ENCODE measurements at places on chromosomes 2 and 18.

DNA sequence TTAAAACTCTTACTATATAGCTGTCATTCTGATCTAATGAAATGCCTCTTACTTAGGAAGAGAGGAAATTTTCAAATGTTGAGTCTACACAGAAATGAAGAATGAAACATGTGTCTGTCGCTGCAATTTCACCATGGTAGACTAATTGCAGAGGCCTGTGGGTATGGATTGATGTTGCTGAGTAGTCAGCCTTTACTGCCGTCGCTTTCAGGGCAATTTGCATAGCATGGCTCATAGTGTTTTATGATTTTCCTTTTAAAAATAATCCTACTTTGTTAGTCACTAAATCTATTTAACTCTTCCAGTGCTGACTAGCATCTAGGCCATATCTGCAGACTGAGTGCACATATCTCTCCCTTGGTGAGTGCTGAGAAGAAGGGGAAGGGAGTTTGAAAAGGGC is 819.2 kb downstream of the SATB2 start:
- no peak for DNase-seq

DNA sequence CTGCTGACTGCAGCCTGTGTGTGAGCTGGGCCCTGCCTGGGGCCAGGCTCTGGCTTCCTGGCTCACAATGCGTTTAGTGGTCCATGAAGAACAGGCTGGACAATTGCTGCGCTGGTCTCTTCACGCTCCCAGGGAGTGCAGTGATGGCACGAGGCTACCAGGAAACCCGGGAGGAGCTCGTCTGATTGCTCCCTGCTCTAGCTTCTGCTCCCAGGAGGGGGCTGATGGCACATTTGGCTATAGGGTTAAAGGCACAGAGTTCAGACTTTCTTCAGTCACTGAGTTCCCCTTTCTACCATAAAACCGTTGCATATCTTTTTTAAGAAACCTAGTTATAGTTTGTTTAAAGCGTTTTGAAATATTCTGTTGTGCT is 60.1 kb downstream of the KCNF1 start:
- no peak for DNase-seq

DNA sequence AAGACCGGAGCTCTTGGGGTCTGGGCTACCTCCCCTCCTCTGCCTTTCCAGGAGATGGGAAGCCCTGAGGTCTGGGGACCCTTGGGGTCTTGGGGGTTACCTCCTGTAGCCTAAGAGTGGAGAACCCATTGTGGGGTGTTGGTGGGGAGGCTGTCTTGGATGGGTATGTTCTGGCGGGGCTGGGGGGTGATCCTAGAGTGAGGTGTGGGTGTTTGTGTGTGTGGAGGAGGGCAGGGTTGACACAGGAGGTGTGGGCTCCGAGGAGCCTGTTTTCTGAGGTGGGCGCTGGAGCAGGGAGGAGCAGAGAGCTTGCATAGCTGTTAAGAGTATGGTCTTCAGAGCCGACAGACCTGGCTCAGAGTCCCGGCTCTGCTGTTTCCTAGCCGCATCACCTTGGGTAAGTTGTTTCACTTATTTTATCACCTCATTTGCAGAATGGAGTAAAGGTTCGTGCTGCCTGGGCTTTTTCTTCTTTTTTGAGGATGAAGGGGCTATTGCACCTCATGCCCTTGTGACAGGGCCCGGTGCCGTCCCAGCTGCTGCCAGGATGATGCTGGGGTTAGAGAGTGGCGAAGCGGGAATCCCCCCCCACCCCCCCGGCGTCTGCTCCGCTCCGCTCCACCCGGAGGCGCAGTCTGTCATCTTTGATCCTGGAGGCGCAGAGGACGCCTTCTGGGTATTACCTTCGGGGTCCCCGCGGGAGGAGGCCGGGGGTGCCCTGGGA is 17.2 kb downstream of the TET3 start:
- no peak for DNase-seq

DNA sequence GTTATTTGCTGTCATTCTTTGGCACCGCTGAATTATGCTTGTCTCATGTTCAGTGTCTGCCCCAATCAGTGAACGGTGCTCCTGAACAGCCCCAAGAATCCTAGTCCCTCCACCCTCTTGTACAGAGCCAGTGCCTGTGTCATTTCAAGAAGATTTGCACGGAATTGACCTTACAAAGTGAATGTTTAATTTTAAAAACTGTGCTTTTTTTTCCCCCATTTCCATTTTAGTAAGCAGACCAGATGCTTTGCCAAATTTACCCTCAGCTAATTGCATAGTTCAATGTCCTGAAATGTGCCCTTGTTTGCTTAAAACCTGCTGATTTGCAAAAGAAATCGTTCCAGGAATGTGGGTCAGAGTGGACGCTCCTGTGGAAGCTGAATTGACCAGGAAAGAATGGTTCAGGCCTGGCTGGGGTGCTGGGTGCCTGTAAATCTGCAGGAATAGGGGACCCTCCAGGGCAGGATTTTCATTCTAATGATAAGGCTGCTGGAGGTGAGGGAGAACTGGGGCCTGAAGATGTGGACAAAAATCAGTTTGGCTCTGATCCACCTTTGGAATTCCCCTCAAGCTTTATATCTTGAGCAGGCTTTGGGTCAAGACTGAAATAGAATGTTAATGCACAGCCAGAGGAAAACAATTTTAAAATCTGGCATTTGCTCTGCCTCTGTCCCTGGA is 20.1 kb downstream of the TMEM17 start:
- no peak for DNase-seq

GRCh38 chr18:31162419-31162793 is 250 bp downstream of the DSC1 start:
- DNase-seq: no peak

- DNase-seq: no peak
Observed at GRCh38 chr2:238884812-238885408, 37.0 kb downstream of the TWIST2 start.

- no peak for DNase-seq
Observed at GRCh38 chr2:233800208-233800607, 22.1 kb downstream of the MROH2A start.

DNA sequence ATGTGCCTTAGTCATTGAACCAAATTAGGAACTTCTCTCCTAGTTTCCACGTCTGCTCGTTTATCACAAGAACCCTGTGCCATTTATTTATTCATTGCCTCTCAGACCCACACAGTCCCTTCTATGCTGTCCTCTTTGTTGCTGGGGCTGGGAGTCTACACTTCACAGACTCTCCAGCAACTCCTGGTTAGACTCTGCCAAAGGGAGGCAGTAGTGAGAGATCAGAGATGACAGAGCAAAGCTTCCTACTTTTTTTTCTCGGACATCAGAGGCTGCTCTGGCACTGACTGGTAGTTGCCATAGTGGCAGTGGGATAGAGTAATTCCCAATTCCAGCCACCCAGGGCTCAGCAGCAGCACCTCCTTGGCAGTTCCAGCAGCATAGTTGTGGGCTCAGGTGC is 277.5 kb downstream of the BCL11A start:
- DNase-seq: no peak

GRCh38 chr2:153872311-153873051 is 759 bp downstream of the GALNT13 start:
- no peak for DNase-seq

DNA sequence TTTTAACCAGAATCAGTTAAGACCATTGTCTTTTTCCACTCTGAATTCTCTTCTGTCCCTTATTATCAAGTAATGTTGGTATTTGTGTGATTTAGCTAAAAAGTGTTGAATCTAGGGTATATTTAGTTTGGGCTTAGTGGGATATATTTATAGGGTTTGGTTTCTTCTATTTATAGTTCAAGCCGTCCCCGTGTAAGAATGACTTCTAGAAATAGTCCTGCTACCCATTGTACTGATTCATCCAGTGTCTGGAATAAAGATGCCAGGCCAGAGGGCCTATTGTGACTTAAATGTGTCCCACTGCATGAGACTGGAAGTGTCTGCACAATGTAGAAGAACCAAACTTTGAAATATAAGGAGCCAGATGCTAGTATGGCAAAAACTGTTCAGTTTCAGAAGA is 364.8 kb downstream of the TNS1 start:
- DNase-seq: no peak

- no peak for DNase-seq
Observed at GRCh38 chr2:150494234-150494945, 6.9 kb upstream of the RND3 start.

DNA sequence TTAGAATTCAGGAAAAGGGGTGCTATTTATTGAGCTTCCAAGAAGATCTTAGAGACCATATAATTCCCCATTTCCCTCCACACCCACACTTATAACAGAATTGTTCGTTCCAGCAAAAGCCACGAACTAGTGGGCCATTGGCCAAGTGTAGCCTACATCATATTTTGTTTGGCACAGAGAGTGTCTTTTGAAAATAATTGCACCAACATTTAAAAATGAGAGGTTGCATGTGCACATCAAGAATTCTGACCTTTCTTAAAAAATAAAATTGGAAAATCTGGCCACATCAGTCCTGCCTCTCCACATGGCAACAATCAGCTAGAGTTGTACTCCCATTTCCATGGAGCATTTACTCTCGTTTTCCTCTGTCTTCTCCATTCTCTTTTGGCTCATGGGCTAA is 655.5 kb upstream of the FANCL start:
- DNase-seq: no peak

GRCh38 chr2:231359441-231359840 is 36.1 kb upstream of the B3GNT7 start:
- no peak for DNase-seq

DNA sequence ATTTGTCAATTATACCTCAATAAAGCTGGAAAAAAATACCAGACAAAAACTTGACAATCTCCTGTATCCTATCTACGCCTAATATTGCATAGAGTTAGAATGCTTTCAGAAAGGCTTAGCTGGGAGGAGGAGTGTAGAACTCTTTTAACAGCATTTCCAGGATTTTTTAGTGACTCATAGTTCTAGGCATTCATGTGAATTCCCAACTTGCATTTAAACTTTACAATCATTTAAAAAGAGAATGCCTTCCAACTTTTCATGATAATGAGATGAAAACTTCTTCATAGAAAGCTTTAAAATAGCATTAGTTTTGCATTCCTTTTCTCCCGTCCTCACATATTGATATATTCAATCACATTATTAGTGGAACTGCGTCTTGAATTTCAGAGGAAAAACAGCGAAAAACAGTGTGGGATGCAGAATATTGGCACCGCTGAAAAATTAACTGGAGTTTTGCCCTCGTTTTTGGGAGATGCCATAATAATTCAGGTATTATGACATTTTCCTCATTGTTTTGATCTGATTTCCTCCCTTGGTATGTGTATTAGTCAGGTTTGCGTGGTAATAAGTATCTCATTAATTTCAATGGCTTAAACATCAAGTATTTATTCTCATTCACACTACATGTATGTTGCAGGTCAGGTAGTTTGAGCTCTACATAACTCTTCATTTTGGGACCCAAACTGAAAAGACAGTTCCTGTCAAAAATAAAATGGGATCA is 293.2 kb upstream of the FIGN start:
- DNase-seq: no peak

GRCh38 chr18:41881285-41881684 is 73.7 kb upstream of the PIK3C3 start:
- DNase-seq: no peak

DNA sequence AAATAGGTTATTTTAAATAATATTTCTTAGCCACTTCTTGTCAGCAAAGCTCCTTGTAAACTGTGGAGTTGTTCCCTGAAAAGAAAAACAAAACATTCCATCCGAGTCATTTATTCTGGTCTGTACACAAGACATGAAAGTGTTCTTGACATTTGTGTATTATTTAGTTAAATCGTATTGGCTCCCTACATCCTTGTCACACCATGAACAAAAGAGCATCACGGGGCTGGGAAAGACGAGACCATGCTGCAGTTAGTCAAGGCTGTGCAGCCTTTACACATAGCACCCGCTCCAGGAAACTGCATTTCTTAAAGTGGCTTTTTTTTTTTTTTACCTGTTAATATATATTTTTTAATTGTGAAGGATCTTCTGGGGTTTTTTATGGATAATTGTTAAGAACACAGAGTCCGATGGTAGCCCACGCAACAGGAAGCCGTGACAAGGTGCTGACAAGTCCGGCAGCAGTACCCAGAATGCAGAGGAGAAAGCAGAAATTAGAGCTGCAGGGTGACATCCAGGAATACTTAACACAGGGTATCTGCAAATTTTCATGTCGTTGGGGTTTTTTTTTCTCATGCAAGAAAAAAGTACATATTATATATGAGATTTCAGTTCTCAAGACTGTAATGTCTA is 588.4 kb downstream of the ARHGAP15 start:
- no peak for DNase-seq

DNA sequence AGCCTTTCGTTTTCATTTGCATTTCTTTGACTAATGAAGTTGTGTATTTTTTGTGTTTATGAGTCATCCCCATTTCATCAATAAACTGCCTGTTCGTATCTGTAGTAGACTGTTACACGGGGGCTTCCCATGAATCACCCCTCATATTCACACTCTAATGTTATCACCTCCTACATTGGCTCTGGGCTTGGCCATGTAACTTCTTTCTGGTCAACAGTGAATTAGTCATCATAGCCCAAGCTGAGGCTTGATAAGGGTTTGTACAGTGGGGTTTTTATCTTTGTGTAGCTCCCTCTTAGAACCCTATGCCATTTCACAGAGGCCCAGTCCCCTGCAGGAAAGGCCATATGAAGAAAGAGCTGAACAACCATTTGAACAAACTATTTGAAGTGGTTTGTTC is 151.0 kb downstream of the CCBE1 start:
- DNase-seq: no peak

DNA sequence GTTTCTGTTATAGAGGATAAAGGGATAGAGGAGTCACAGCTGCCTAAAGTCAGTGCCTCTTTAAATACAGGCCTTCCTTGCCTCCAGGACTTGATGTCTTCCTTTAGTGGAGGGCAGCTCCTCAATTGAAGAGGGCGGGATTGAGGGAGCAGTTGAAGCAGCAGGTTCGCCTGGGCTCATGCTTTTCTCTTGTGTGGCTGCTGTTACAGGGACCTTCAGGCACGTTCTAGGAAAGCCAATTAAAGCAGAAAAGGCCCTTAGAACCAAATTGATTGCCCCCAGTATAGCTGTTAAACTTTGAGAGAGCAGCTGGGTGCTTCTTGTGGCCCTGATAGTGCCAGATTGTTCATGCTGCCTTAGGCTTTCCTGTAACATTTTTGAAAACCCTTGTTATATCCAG is 42.0 kb upstream of the LTBP1 start:
- no peak for DNase-seq

DNA sequence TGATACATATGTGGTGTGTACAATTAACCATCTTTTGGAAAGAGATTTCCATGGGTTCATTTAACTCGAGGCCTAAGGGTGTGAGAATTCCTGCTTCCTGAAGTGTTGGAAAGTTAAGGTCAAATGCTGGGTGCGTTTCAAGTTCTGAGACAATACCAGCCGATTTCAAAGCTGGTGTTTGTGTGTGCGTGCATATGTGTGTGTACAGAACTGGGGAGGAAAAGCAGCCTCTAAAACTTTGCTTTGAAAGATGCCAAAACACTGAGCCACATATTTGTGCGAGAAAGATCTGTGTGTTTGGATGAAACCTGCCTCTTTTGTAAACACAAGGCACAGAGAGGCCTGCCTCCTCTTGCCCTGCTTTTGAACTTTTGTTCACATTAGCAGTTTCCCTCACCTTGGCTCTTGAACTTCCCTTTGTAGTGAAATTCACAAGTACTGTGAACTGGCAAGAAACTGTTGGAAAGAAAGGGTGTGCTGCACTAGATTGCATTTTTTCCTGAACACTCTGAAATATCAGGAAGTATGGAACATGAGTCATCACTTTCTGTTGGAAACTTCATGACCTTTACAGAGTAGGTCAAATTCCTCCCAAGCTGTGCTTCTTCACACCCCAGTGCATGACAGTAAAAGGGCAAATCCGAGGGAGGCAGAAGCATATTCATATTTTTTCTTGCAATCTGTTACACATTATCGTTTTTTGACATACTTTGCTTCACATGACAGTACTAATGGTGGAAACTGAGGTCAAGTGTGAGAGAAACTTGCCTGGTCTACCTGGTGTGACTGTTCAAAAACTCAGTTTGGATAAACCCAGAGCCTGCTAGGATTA is 20.0 kb upstream of the CAVIN2 start:
- no peak for DNase-seq

GRCh38 chr18:74499633-74500032 is 3.5 kb downstream of the CNDP2 start:
- DNase-seq: no peak
